ENCODE measurements at places on chromosomes 4 and X.

DNA sequence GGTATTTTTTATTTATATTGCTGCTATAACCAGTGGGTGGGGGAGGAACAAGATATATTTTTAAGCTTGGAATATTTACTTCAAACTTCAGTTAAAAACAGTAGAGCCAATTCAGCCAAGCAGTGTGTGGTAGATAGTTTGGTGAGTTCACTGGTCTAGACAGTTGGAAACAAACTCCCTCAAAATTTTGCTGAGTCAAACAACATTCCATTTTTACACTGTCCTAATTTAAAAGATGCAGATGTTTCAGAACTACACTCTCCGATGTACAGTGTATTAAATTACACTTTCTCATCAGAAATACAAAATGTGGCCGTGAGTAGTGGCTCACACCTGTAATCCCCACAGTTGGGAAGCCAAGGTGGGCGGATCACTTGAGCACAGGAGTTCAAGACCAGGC, 23.3 kb downstream of the PRKX start:
- H3K4me1 ChIP-seq, result no peaks in the 10 kb centered on the region
- no peaks in the 10 kb centered on the region for H3K36me3 ChIP-seq
- no peak for DNase-seq
- no peaks in the 10 kb centered on the region for H3K27me3 ChIP-seq
- no peak overlapping the region for H3K4me3 ChIP-seq

GRCh38 chrX:36198575-36198974, 279.0 kb downstream of the CFAP47 start:
- H3K27ac ChIP-seq, result no peak overlapping the region
- no peaks in the 10 kb centered on the region for H3K36me3 ChIP-seq
- H3K4me1 ChIP-seq, result no peaks in the 10 kb centered on the region
- no peak for DNase-seq

- H3K27me3 ChIP-seq, result no peaks in the 10 kb centered on the region
- no peaks in the 10 kb centered on the region for H3K36me3 ChIP-seq
- H3K4me1 ChIP-seq, result peaks cover 4% of the 10 kb centered on the region
- H3K4me3 ChIP-seq, result no peak overlapping the region
- H3K27ac ChIP-seq, result no peak overlapping the region
Observed at GRCh38 chr4:8613421-8614364, 21.1 kb downstream of the CPZ start.

DNA sequence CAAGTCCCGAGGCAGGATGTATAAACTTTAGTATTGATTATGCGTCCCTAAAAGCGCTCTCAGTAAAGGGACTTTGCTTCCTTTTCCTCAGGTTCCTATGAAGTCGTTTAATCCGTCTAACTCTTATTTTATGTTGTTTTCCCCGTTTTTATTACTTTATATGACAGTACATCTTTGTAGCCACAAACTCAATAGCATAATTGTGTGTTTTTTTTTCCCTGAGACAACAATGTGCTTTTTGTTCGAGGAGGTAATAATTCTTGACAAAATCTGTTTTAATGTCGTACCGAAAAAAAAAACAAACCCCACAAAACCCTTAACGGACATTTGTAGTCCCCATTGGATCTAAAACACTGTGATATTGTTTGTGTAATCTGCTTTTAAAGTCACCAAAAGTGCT, 17.9 kb upstream of the PPP2R3B start:
- H3K4me3 ChIP-seq, result no peak overlapping the region
- H3K4me1 ChIP-seq, result no peaks in the 10 kb centered on the region
- H3K36me3 ChIP-seq, result no peaks in the 10 kb centered on the region
- H3K27me3 ChIP-seq, result no peaks in the 10 kb centered on the region

DNA sequence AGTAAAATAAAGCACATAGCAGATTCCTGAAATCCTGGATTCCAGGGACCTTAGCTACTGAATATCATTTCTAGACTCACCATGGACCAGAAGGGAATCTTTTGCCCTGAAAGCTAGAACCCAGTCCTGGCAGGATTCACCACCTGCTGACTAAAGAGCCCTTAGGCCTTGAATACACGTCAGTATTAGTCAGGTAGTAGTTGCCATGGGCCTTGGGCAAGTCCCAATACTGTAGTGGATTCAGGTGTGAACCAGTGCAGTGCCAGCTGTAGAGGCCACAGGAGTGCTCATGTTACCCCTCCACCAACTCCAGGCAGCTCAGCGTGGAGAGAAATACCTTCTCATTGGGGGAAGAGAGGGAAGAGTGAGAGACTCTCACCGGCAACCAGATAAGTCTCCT, 64.1 kb upstream of the UBQLN2 start:
- no peak overlapping the region for H3K4me3 ChIP-seq
- no peak overlapping the region for H3K27ac ChIP-seq
- H3K4me1 ChIP-seq, result no peaks in the 10 kb centered on the region

- peaks cover 15% of the 10 kb centered on the region for H3K4me1 ChIP-seq
- H3K27me3 ChIP-seq, result no peaks in the 10 kb centered on the region
- H3K27ac ChIP-seq, result no peak overlapping the region
- no peak overlapping the region for H3K4me3 ChIP-seq
Observed at GRCh38 chr4:156779774-156780173, 191.8 kb downstream of the PDGFC start.

- H3K4me1 ChIP-seq, result peaks cover 13% of the 10 kb centered on the region
- no peaks in the 10 kb centered on the region for H3K36me3 ChIP-seq
- peak; percentile 66 for DNase-seq
- H3K27me3 ChIP-seq, result peaks cover 56% of the 10 kb centered on the region
Observed at GRCh38 chr4:186554914-186555827, at the start of gene MTNR1A. Gene MTNR1A, minus strand, starts transcription at chr4:186555567. Its CDS starts 202 bp downstream, at chr4:186555365.

DNA sequence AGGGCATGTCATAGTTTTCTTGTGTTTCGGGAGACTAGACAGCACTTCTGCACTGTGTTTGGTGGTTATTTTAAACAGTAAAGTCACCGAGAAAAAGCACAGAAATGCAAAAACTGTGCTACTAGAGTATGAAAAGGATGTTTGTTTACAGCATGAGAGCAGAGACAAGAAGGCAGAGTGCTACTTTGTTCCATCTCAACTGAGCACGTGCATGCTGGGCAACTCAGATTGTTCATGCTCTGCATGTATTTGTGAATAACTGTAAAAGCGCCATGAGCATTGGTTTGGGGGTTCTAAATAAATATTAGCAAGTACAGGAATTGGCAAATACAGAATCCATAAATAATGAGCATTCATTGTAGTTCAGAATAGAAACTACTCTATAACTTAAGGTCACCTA, 7.4 kb downstream of the EVC start:
- H3K27ac ChIP-seq, result no peak overlapping the region
- H3K4me3 ChIP-seq, result no peak overlapping the region
- no peaks in the 10 kb centered on the region for H3K27me3 ChIP-seq
- peaks cover 4% of the 10 kb centered on the region for H3K4me1 ChIP-seq
- no peak for DNase-seq
- H3K36me3 ChIP-seq, result peaks cover 45% of the 10 kb centered on the region

GRCh38 chr4:93232883-93233282, 595.7 kb upstream of the ATOH1 start:
- no peaks in the 10 kb centered on the region for H3K27me3 ChIP-seq
- H3K27ac ChIP-seq, result no peak overlapping the region
- no peaks in the 10 kb centered on the region for H3K4me1 ChIP-seq
- no peak for DNase-seq
- H3K36me3 ChIP-seq, result no peaks in the 10 kb centered on the region
